RPMI7951 (cell line): ENCODE measurements at places on chromosomes 4 and X. TPM values are rescaled to one million over a fixed set of nuclear protein-coding genes. Genes with fewer than 3 reads are reported as not detected.

MAEA gene
- 33.7 and 34.5 TPM in 2 replicates for total RNA-seq

DNA sequence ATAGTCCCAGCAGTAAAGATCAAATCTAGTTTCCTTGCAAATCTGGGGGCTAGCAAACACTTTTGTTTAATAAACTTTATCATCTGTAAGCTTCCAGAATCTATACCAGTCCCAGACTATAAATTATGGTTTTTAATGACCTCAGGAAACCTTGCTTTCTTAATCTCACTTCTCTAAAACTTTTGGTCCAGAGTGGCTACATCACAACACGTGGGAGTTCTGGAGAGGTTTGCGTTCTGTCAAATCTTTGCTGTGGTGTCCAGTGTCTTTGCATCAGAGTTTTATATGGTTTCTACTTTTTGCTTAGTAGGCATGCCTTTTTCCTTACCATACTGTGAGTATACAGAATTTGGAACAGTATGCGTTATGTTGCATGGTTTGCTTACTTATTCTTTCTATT lies 193.9 kb downstream of the ANK2 start:
- no peak for DNase-seq

DNA sequence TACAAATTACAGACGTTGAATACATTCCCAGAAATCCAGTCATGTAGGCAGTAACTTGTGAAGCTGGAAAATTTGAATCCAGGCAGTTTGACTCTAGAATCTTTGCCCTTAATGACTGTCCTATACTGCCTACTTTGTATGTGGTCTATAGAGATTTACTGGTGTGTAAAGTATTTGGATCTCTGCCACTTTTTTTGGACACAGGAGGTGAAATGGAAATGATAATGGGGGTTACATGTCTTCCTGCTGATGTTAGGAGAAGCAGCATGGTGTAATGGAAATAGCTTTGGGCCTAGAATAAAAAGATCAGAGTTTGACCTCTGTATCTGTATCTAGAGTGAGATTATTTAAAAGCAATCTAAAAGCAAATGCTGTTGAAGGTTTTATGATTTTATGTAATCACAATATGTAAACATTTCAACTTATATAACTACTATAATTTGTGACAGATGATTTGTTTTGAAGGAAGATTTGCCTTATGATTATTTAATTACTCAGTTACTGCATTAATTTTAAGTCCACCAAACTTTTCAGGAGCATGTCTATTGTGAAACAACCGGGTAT lies 3.3 kb downstream of the COL4A5 start:
- DNase-seq = no peak

DNA sequence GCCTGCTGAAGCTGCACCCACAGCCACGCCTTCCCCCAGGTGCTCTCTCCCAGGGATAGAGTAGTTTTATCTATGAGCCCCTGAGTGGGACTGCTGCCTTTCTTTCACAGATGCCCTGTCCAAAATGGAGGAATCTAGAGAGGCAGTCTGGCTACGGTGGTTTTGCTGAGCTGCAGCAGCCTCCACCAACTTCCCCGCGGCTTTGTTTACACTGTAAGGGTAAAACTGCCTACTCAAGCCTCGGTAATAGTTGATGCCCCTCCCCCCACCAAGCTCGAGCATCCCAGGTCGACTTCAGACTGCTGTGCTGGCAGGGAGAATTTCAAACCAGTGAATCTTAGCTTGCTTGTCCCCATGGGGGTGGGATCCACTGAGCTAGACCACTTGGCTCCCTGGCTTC lies 84.5 kb downstream of the PRKG2 start:
- no peak for DNase-seq
